ENCODE measurements at places on chromosomes 2 and 18. TPM values are rescaled to one million over a fixed set of nuclear protein-coding genes. Genes with fewer than 3 reads are reported as not detected.

Gene BZW1
- total RNA-seq: 454 TPM

DNA sequence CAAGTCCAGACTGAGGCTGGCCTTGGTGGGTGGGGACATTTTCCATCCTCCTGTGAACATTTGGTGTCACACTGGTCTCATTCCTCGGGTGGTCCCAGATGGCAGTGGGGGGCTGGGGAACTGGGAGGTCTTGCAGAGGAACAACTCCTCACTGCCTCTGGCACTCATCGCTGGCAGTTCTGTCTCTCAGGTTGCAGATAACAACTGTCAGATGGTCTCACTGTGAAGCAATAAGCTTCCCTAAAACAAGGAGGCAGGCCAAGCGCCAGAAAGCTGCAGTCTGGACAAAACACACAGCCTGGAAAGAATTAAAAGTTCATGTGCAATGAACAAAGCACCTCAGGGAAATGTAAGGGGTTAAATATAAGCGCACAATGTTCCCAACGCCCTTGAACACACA, 78.1 kb downstream of the IRS1 start:
- no peak for DNase-seq

Gene GREB1L
- 12.2 TPM for total RNA-seq

Gene SCN3A
- not detected for total RNA-seq

GRCh38 chr2:33264766-33265165, 211.7 kb upstream of the RASGRP3 start:
- DNase-seq: no peak

GRCh38 chr2:8761529-8762164, 75.8 kb downstream of the KIDINS220 start:
- peak; percentile 23 for DNase-seq

- no peak for DNase-seq
These were observed 322.6 kb downstream of the PRKCE start for GRCh38 chr2:45974056-45974455.

DNA sequence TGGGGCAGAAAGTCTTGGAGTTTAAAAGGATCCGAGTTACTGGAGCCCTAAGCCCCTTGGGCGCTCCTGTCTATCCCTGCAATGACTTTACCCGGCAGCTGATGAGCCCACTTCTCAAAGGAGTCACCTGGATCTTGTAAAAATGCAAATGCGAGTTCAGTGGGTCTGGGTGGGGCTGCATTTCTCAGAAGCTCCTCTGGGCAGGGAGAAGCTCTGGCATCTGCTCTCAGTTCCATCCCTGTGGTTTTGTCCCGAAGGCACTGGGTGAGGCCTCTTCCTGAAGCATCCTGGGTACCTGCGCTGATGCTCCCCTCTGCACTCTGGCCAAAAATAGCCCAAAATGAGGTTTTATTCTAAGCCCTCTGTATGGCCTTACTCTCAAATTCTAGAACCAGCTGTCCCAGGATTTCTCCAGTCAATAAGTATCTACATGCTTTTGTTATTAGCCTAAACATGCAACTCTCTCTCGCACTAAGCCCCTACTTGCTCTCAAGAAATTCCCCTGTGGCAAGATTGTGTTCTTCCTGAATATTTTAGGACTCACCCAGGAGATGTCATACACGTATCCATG, 167.8 kb upstream of the APCDD1 start:
- no peak for DNase-seq

Gene EFHD1
- total RNA-seq: 0.52 TPM

Gene ABCB11
- total RNA-seq: 0.12 TPM

DNA sequence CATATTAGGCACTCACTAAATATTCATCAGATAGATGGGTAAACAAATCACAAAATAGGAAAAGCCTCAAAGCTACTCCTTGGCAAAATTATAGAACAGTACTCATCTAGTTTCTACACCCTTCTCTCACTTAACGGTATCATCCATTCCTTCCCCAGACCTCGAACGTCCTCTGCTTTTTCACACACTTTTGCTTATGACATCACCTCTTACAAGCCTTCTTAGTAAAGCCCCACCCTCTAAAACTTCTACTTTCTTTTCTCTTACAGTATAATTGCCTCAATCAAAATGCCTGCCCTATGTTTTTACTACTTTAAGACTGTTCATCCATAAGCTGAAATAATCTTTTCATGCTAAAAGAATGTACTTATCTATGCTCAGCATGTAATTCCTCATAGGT, 8.1 kb downstream of the CHN1 start:
- DNase-seq: no peak

GRCh38 chr2:21759819-21760218, 636.1 kb downstream of the TDRD15 start:
- DNase-seq: no peak

Gene DES
- 4.2 TPM for total RNA-seq

- no peak for DNase-seq
These were observed 38.4 kb upstream of the PAPOLG start for GRCh38 chr2:60717691-60718090.

Gene NGEF
- total RNA-seq: 12.6 TPM

Gene TGOLN2
- total RNA-seq: 43.2 TPM

DNA sequence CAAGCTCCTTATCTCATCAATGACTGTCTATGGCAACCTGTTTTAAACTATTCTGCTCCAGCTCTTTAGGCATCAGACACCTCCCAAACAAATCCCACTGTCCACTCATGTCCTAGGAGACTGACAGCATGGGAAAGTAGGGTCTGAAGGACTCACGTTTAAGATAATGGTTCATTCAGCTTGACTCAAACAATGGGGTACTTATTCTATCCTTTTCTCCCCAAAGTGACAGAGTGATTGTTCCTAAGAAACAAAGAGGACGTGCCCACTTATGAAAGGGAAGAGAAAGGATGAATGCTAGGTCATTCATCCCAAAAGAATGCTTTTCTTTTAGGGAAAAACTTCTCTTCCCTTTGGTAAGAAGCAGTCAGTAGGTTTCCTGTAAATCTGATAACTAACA, 41.9 kb downstream of the ALK start:
- no peak for DNase-seq

DNA sequence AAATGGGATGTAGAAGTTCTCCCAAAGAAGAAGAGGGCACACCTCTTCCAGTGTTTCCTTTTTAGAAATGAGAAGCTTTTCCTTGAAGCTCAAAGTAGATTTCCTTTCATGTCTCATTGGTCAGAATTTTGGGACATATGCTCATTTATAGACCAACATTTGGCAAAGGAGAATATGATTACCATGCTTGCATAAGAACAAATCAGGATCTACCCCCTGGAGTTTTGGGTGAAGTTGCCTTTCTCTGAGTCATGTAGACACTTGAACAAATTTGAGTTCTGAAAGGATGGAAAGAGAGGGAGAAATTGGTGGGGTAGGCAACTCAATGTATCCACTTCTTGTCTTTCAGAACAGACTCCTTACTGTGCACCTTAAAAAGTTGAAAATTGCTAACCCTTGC, 409.0 kb downstream of the SLC4A3 start:
- DNase-seq: no peak

GRCh38 chr2:182821182-182821581, 45.3 kb downstream of the FRZB start:
- DNase-seq: no peak

GRCh38 chr2:119253760-119254600, 30.3 kb downstream of the STEAP3 start:
- no peak for DNase-seq

- peak; percentile 65 for DNase-seq
These were observed 183.4 kb upstream of the FN1 start for GRCh38 chr2:215619022-215619958.

Gene SKA1
- 34.5 TPM for total RNA-seq

DNA sequence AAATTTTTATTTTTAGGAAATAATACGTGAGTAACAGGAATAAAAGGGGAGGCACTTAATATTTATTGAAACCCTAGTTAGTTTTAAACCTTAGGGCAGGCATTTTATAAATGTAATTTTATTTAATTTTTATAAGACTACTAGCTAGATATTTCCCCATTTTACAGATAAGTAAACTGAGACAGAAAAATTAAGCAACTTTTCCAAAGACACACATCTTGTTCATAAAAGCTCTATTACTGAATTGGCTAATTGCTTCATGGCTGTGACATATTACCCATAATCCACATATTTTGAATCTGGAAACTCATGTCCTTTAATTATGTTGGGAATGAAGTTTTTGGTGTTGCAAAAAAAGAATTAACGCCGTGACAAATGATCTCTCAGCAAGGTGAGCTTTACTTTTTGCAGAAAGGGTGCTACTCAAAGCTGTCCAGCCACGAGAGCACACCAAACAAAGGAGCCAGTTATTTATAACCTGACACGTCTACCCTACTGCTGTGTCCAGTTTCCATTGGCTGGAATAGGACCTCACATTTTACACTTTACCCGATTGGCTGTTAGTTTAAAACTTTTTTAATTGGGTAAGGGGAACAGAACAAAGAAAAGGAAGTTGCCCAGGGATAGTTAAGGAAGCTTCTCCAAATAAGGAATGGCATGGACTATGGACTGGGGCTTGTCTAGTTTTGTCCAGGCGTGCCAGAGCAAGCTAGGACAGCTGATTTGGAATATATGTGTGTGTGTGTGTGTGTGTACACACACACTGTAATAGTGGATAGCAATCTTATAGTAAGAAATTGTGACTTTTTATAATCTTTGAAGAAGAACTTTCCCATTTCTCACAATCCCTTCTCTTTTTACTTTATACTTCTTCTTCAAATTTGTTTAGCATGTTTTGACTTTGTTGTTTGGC, 54.2 kb downstream of the COMMD1 start:
- DNase-seq: no peak

Gene ZC3H6
- total RNA-seq: 7.0 TPM

DNA sequence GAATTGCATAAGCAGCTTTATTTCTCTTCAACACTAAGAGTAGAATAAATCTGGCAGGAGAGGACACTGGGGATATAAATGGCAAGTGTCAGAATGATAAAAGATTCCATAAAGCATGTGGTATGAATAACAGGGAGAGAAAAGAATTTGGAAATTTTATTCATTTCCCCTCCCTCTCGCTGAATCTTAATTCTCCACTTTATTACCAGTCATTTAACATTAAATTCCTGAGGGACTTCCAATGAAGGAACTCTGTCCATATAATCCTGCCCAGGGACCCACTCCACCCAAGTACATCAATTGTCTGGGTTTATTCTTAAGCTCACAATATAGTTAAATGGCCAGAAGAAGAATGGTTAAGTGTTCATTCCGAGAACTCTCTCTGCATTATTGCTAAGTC, 197.7 kb upstream of the MGAT5 start:
- DNase-seq: no peak

DNA sequence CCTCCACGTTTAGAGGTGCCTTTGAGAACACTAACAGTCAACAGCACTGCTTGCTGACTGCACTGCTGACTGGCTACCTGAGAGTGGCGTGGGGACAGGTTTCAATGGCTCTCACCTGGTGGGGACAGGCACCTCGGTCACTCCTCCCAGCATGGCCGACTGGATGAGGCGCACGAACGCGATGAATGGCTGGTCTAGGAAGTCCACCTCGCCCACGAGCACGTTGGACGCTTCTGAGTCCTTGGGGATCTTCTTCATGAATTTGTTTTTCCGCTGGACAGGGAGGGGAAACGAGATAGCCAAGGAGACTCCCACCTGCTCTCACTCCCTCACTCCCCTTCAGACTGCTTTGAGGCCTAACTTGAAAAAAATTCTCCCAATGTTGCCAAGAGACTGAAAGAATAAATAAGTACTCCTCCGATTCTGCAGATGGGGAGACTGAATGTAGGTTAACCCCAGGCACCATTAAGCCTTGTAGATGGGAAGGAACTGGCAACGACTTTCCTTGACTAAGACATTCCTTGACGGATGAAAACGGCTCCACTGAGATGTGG, 57.3 kb downstream of the MTHFD2 start:
- DNase-seq: no peak

- DNase-seq: no peak
These were observed 34.1 kb downstream of the PIEZO2 start for GRCh38 chr18:11115276-11115675.
